ENCODE measurements at places on chromosomes 6 and 20. TPM values are rescaled to one million over a fixed set of nuclear protein-coding genes. Genes with fewer than 3 reads are reported as not detected.

HSPA1A gene
- 75.7 TPM for total RNA-seq

GNAS-AS1 gene
- 2.0 TPM for total RNA-seq

IMPG1 gene
- total RNA-seq = not detected

OR12D2 gene
- not detected for total RNA-seq

KHDC1L gene
- total RNA-seq = not detected

PLAGL1 gene
- total RNA-seq = 7.4 TPM

PTK6 gene
- total RNA-seq = 0.34 TPM

DSP gene
- 0.08 TPM for total RNA-seq

ENPP4 gene
- 5.4 TPM for total RNA-seq

UNC93A gene
- total RNA-seq = not detected

BTN1A1 gene
- not detected for total RNA-seq

MYCT1 gene
- total RNA-seq = not detected

PARD6B gene
- total RNA-seq = 6.0 TPM

GRCh38 chr6:16623731-16624130 is 137.5 kb downstream of the ATXN1 start:
- no peak for DNase-seq

DNA sequence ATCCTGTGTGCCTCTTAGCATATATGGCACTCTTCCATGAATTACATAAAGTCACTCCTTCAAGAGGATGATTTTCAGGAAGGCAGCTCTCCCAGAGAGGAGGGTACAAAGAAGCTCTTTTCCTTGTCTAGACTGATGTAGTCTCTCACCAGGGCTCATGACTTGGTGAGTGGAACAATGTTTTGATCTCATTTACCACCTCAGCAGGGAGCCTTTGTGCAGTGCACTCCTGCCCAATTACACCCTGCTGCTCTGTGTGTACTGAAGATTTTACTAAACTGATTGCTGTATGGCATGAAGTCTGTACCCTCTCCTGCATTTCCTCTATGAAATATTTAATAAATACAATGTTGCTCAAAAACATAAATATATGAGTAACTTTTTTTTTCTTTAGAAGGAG is 598.3 kb upstream of the HS3ST5 start:
- DNase-seq = no peak

DNA sequence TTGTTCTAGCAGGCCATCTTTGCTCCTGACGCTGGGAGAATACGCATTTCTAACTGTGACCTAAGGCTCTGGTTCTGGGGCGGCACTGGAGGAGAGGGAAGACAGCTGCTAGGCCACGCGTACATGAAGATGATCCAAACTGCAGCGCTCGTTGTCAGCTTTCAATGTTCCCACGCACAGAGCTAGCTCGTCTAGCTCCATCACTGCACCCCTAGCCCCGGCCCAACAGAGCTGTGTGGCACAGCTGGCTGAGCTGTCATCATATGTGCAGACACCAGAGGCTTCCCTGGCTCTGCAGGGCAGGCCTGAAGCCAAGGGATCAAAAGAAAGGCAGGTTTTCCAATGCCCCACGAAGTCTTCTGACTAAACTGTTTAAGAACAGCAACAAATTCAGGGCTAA is 124.7 kb downstream of the IRF4 start:
- DNase-seq = no peak

- no peak for DNase-seq
Observed at GRCh38 chr6:147173140-147173539, 31.1 kb upstream of the STXBP5 start.

- no peak for DNase-seq
Observed at GRCh38 chr20:1700990-1701389, 43.4 kb upstream of the SIRPG start.

- no peak for DNase-seq
Observed at GRCh38 chr6:43492673-43493072, 15.3 kb downstream of the TJAP1 start.

GRCh38 chr6:28876710-28877109 is 47.1 kb downstream of the TRIM27 start:
- no peak for DNase-seq

- no peak for DNase-seq
Observed at GRCh38 chr6:7129784-7130569, 22.2 kb downstream of the RREB1 start.

GRCh38 chr6:157905590-157906342 is 75.9 kb upstream of the SYNJ2 start:
- no peak for DNase-seq

DNA sequence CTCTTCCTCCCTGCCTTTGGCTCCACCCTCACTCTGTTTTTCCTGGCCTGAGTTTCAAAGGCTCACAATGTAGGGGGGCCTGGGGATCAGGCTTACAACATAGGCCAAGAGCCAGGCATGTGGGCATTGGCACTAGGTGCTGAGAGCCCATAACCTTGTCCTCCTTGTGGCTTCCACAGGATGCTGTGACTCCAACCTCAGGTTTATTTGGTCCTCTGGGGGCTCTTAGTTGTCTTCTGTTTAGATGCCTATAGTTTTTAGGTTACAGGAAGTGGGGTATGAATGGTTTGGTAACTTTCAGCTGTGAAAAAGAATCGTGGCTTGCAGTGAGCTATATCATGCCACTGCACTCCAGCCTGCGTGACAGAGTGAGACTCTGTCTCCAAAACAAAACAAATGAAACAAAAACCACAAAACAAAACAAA is 25.6 kb downstream of the MMP24 start:
- DNase-seq = peak; percentile 74

GRCh38 chr6:132304891-132305305 is 96.4 kb downstream of the MOXD1 start:
- DNase-seq = no peak

- DNase-seq = no peak
Observed at GRCh38 chr20:19642860-19643259, 115.2 kb upstream of the RIN2 start.

- no peak for DNase-seq
Observed at GRCh38 chr6:84877515-84878210, 113.3 kb upstream of the TBX18 start.

DNA sequence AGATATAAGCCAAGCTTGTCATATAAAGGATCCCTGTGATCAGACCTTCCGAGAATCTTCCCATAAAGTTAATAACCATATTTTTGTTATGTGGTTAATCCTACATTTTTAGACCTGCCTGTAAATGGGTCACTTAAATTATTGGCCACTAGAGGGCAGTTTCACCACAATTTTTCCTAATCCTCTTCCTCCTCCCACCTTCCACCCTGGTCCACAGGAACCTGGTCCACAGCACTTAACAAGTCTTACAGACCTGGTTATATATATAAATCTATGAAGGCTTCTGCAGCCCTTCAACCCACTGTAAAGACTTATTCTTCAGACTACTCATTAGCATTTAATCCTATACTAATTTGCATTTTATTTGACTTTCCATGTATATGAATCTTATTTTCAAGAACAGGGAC is 28.3 kb downstream of the MRS2 start:
- peak; percentile 39 for DNase-seq

DNA sequence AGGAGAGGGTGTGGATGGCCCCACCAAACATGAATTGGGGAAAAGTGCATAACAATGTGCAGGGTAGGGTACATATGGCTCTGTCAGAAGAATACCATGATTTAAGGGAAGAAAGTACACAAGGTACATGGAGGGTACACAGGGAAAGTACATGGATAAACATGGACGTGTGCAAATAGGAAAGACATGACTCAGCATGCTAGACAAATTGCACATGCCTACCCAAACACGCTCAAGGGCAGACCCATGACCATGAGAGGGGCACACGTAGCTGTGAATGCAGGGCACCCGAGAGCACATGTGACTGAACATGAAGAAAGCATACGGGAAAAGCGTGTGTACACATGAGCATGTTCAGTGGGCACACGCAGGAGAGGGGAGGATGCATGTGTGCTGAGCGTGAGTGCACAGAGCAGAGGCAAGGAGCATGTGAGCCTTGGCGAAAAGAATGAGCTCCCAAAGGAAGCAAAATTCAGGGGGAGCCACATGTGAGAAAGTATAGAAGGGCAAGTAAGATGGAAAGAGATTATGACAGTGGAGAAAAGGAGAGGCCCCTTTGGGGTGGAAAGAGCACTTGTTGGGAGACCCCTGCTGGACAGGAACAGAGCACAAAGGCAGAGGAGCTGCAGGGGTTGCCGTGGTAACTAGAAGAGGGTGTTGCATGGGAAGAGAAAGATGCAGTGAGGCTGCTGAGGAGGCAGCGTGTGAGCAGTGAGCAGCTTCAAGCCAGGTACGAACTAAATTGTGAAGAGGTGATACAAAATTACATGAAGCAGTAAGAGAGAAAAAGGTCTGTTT is 17.8 kb downstream of the OR2H2 start:
- DNase-seq = no peak

- DNase-seq = no peak
Observed at GRCh38 chr6:97726378-97726777, 443.4 kb upstream of the MMS22L start.

DNA sequence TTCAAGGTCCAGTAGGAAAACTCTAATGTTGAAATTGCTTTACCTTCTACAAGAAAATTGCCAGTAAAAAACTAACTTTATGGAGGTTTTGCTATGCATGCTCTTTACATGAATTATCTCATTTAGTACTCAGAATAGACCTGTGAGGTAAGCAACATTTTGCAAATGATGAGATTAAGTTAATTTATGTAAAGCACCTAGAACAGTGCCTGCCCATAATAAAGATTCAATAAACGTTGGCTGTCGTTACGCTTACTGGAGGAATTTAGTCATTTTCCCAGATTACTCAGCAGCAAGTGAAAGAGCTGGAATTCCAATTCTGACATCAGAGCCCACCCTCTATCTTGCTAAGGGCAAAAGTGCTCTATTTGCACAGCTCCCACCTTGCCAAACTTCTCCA is 69.4 kb upstream of the ARID1B start:
- DNase-seq = no peak

DNA sequence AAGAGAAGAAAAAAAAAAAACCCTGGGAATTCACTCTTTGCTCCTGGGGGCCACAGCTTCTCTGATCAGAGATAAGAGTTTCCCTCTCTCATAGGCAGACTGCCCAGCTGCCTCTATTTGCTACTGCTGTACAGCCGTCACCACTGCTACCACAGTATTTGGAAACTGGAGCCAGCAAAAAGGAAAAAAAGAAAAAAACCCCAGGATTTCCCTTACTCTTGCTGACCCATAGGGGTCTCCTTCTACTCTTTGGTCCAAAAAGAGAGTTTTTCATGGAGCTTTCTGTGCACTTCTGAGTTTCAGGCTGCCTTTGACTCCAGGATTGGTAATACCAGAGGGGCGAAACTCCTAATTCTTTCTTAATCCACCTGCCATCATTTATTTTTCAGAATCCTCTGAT is 89.7 kb downstream of the MDGA1 start:
- DNase-seq = no peak

- peak; percentile 84 for DNase-seq
Observed at GRCh38 chr6:33314515-33314942, 651 bp upstream of the TAPBP start.

DNA sequence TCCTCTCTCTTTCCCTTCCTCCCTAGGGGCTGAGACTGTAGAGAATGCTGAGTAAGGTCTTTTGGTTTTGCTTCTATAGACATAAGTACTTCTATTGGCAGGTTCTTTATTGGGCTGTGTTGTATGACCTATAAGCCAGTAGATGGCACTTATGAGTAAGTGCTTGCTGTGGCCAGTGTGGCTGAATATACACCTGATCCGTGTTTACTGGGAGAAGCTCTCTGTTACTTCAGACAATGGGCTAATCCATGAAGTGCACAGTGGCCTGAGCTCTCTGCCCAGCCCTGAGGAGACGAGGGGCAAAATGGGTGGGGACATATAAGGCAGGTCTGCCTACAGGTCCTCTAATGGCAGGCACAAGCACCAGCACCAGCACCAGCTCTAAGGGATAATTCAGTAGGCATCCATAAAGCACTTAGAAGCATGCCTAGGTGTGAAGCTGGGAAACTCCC is 610.3 kb downstream of the RNF144B start:
- no peak for DNase-seq

DNA sequence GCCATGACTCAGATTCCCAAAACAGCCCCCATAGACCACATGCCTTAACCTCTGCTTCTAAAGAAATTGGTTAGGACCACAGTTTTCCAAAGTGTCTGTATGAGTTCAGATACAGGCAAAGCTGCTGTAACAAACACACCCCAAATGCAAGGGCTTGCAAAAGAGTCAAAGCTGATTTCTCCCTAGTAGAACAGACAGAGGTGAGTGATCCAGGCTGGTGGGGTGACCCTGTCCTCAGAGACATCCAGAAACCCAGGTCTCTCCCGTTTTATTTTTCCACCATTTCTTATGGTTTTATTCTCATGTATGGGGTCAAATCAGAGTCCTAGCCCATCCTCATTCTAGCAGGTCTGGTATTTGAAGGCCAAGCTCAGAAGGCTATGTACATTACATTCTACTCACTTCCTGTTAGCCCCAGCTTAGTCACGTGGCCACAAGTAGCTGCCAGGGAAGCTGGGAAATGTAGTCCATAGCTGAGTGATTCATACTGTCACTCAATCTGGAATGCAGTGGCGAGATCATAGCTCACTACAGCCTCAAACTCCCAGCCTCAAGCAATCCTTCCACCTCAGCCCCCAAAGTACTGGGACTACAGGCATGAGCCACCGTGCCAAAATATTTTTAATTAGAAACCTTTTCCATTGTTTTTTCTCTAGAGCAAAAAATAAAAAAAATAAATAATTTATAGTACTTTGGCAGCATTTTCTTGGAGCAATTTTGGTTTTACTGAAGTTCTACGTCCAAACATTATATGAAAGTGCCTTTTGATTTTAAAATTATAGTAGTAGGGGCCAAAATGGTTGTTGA is 175.2 kb downstream of the ZMYND8 start:
- DNase-seq = peak; percentile 50

DNA sequence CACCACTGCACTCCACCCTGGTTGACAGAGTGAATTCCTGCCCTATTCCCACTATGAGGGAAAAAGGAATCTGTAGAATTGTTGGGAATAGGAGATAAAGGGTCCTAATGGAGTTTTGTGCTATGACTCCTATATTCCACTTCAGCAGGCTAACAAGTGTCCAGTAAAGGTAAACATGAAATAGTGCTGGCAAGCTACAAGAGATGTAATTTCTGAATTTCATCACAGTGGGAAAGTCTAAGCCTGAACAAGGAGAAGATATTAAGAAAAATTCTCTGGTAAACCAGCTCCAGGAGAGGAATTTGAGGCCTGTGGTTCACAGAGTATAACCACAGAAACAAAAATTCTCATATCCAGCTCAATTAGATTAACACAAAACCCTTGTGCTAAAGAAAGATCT is 10.3 kb upstream of the C6orf58 start:
- DNase-seq = no peak

DNA sequence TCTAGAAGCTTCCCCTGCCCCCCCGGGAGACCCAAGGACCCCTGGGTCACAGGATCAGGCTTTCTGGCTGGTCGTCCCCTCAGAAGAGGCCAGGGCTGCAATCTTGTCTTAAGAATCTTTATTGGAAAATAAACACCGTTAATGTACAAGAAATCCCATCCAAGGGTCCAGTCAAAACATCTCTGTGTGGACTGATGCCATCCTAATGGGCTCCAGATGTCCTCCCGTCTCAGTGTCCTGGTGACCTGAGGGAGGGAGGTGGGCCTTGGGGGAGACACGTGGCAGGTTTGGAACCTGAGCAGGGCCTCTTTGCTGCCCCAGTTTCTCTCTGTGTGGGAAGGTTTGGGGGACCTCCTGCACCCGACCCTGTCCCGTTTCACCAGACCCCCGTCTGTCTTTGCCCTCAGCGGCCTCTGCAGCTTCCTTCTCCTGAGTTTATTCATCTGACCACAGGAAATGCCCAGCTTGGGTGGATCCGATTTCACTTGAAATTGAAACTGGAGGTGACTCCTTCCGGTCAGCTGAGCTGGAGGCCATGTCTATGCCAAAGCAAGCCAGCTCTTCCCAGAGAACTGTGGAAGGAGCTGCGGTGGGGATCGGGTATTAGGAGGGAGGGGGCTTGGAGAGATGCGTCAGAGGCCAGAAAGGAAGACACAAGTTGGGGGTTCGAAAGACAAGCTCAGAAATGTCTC is 75.1 kb downstream of the SLC2A10 start:
- no peak for DNase-seq
